ENCODE measurements at places on chromosomes 5 and 9.

DNA sequence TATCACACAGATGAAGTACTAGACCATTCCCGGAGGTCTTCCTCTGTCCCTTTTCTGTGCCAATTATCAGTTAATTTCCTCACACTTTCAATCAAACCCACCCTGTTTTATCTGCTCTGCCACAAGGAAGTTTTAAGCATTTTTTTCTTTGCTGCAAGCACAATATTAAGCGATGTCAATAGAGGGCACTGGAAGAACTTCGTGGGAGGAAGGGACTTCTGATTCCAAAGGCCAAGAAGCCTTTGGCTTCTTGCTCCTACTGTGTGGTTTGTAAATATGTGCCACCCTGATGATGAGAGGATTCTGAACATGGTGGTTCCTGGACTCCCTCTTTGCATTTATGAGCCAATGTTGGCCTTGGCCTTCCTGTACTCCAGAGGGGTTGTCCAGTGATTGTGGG is 1712.5 kb upstream of the C9orf72 start:
- no peak for DNase-seq

DNA sequence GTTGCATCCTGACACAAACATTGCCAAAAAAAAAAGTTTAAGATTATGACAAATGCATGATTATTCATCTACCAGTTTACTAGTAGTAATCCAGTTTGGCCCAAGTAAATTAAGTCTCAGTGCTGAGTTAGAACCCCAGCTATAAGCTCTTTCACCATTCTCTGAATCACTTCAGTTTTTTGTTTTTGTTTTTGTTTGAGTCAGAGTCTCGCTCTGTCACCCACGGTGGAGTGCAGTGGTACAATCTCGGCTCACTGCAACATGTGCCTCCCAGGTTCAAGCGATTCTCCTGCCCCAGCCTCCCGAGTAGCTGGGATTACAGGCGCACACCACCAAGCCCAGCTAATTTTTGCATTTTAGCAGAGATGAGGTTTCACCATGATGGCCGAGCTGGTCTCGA is 1.5 kb upstream of the PCYOX1L start:
- DNase-seq, result no peak

DNA sequence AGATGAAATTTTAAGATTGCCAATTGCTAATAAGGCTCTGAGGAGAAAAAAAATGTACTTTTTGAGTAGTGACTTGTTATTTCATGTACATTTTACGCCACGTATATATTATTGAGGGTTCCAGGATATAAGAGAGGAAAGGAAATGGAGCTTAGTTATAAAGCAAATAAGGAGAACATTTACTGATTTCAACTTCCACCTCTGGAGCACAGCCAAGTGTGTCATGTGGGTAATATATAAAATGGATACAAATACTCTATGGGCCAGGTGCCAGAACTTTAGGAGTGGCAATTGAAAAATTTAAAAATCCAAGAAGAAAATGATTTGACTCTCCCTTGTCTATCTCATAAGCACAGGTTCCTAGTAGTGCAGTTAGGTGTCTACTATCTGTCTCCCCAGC is 45.0 kb upstream of the VLDLR start:
- no peak for DNase-seq

DNA sequence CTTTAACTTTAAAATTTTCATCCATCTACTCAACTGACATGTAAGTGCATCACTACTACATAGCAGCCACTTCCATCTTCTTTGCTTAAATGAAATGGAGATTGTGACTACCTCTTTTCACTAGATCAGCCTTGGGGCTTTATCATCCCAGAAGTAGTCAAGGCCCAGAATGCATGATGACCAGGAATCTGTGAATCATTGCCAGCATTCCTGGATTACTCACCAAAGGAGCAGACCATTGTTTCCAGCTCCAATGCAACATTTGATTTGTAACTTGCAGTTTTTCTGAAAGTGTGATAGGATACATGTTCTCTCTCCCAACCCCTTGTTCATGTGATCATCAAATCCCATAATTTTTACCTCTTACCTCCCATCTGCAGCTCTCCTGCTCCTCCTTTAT is 65.1 kb downstream of the PLPPR1 start:
- no peak for DNase-seq

- no peak for DNase-seq
Observed at GRCh38 chr5:53936481-53937352, 373.7 kb downstream of the ARL15 start.

DNA sequence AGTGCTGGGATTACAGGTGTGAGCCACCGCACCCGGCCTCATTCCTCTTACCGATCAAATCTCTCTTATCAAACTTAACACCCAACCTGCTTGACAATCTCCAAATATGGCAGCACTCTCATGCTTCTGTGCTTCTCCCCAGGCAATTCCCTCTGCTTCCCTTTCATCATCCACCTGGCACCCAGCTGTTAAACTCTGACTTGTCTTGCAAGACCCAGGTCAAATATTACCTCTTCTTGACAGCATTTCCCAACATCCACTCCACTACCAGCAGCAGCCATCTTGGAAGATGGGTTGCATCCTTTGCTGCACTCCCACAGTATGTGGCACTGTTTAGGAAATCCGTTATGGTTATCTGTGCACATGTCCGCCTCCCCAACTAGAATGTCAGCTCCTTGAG is 113.6 kb downstream of the ACTL7B start:
- no peak for DNase-seq

DNA sequence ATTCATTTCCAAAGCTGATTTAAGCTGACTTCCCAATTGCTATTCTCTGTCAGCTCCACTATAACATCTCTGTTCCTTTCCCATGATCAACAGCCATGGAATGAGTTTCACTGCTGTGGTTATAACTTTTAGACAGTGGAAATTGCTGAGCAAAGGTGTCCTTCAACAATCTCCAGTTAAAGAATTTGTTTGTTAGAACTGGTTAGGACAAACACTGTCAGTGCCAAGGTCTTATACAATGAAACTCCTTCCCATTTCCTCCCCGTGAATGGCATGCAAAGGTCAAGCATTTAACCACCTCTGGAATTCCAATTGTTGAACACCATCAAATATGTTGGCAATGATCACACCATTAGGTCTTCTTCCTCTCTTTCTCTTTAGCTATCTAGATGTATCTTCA is 45.7 kb upstream of the GHR start:
- DNase-seq, result no peak

- no peak for DNase-seq
Observed at GRCh38 chr9:93596399-93596798, 20.0 kb downstream of the PHF2 start.

DNA sequence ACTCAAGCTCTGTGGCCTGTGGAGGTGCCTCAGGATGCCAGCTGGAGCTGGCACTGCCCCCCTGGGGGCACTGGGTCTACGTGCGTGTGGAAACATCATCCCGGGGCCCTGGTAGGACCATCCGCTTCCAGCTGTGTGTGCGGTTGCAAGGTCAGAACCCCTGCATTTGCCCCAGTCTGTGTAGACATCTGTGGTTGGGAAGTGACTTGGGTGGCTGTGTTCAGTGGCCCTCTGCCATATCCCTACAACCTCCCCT is 12.5 kb downstream of the TMEM8B start:
- DNase-seq, result no peak

DNA sequence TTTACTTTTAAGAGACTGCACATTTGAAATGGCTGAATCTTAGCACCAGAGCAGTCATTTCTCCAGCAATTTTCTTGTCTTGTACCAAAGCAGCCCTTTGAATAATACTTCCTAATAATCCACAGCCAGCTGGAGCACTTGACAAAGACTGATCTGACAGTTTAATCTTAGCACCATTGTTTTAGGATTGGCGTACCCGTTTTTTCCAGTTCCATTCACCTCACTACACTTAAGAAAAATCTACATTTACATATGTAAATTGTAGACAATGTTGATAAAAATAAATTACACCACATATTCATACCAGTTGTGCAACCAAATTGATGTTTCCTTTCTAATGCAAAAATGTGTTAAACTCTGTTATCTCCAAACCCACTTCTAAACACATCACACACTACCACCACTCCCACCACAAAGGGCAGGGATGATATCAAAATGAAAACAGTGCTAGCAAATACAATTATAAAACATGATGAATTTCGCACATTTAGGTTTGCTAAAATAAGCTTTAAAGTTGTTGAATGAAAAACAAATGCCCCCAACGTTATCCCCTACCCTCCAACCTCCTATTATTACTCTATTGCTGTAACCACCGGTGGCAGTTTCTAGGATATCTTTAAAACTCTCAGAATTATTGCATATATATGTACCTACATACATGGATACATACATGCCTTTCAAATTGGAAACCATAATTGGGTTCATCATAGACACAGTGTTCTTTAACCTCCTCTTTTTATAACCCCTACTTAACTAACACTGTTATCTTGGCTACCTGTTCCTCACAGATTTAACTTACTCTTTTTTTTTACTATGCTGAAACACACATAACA is 21.5 kb downstream of the SERINC5 start:
- DNase-seq, result no peak

DNA sequence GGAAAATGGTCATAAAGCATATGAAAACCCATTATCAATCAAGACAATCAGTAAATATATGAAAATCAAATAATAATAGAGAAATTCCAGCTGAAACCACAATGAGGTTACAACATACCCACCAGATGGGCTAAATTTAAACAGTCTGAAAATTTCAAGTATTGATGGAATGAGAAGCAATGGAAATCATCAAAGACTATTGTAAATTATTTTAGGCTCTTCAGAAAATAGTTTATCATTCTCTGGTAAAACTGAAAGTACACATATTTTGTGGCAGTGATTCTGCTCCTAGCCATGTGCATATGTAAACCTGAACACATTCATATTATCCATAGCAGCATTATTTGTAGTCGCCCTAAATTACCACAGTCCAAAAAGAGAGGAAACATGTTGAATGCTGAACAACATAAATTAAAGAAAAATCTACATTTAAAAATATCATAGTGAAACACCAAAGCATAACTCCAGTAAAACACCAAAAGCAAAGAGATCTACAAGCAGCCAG is 215.3 kb downstream of the PRELID2 start:
- DNase-seq, result no peak

DNA sequence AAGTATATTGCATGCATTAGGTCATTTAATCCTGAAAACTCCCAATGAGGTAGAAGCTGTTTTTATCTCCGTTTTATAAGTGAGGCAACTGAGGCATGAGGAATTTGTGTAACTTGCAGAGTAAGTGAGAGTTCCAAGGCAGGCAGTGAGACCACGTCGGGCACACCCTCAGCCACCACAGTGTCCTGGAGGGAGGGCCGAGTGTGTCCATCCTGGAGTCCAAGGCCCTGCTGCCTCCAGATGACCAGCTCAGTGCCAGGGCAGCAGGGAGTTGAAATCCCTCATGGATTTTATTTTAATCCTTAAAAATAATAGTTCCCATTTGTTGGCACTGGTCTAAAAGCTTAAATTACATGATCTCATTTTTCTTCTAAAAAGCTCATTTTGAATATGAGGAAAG is 104.6 kb upstream of the SMIM23 start:
- no peak for DNase-seq

DNA sequence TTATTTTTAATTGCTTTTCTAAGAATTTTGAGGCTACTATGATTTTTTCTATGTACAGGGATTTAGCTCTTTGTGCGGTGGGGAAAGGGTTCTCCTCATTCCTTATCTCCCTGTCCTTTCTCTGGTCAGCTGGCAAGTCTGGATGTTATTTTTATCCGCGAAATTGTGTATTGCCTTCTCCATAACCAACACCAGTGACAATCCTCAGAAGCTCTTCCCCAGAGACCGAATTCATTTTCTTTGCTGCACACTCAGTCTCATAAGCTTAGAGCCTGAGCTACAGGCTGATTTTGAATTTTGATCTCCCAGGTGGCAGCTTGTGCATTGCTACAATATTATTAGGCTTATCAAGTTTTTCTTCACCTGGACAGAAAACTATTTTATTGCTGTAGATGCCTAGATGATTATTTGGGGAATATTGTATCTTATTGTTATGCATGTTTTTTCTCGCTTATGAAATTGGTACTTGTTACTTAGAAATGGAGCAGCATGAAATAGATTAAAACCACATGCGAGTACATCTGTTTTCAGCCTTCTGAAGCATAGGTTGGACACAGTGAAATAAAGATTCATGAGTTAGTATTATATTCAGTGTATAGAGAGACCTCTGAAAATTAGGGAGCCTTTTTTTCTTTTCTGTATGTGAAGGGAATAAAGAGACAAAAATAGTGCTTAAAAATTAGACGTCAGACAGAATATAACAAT is 27.3 kb downstream of the CPEB4 start:
- no peak for DNase-seq

DNA sequence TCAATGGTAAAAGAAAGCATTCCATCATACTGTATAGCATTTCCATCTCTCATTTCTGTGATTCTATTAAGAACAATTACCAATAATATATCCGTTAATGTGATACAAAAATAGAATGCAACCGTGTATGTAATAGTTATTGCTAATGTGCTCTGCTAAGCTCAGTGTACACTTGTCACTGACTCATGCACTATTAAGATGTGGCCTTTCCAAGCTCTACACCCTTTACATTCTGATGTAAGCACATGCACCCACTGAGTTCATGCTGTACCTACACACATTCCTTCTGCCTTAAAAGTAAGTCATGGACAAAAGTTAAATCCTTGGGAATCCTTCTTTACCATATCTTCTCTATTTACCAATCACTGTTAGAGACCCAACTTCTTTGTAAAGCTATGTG is 319.1 kb downstream of the ZSWIM6 start:
- no peak for DNase-seq

GRCh38 chr9:97535771-97536170 is 34.3 kb downstream of the TMOD1 start:
- no peak for DNase-seq

DNA sequence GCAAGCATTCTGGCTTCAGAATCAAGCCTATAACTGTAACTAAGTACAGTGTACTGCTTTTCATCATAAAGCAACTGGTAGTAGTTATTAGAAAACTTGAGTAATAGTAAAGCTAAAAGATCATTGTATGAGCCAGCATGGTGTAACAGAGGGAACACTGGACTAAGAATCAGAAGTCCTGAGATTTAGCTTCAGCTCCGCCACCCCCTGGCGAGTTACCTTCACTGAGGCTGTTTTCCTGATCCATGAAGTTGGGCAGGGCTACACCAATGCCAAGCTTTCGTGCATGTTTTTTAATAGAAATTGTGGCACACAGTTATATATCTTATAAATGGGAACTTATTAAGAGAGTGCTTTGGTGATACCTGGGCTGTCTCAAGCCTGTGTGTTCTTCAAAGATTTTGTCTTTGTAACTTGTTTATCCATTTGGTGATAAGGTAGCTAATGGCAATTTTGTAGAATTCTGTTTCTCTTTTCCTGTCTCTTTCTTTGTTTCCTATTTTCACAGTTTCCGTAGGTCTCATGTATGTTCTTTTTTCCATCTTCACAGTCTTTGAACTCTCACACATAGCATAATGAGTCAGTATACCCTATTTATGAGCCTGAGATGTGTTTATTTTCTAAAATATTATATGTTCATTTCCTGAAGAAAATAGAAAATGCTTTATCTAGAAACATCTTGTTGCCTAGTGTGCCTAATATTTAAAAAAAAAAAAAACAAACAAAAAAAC is 102.3 kb downstream of the GDNF start:
- DNase-seq, result no peak

GRCh38 chr5:143703659-143704058 is 108.3 kb upstream of the HMHB1 start:
- DNase-seq, result no peak

All from activated T-cell treated with anti-CD3 and anti-CD28 coated beads, Interleukin-2, amount 50 U/mL, for 4 hours (primary cell).